ENCODE measurements at places on chromosomes 1 and 21.

DNA sequence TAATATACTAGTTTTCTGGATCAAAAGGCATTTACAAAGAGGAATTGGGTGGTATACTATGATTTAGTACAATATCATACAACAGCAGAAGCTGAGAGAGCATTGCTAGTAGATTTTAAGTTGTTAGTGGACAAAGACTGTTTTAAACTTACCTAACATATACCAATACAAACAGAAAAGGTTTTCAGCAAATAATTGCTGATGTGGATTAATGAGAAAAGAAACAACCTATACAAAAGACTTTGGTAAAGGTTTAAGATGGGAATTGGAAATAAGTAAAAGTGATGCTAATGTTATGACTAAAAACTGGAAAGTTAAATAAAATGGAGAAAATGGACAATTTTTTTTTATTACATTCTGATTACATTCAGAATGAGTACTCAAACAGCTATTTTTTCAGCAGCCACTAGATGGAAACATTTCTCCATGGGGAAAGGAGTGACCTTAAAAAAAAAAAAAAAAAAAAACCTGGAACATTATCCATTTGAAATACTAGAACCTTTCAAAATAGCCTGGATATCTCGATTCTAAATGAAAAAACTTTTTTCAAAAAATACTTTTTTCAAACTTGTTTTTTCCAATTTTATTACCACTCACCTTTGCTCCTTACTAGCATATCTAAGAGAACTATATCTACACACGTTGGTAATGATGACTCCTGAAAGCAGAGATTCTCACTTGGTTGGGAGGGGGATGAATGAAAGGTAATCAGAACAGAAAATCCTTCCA is 55.4 kb downstream of the EPRS1 start:
- DNase-seq: peak; percentile 55

- DNase-seq: no peak
These were observed 6.7 kb upstream of the MYOM3 start for GRCh38 chr1:24118410-24119242.

DNA sequence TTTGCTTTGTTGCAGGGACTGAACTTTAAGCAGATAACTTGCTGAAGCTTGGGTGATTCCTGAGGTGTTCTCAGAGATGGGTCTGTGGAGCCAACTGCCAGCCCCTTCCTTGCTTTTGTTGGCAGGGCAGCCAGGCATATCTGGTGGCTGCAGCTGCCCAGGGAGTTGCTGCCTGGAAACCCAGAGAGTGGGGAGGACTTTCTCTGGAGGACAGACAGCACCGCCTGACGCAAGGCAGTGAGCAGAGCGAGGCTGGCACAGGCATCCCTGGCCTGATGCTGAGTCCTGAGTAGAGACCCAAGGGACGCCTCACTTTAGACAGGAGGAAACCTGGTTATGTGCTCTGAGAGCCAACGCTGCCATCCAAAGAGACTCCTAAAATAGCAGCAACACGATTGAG is 9.8 kb upstream of the OLFML2B start:
- DNase-seq: peak; percentile 86

GRCh38 chr1:93605812-93606512 is 75.7 kb downstream of the BCAR3 start:
- DNase-seq: peak; percentile 93

GRCh38 chr1:195005338-195005737 is 1602.9 kb downstream of the KCNT2 start:
- no peak for DNase-seq

DNA sequence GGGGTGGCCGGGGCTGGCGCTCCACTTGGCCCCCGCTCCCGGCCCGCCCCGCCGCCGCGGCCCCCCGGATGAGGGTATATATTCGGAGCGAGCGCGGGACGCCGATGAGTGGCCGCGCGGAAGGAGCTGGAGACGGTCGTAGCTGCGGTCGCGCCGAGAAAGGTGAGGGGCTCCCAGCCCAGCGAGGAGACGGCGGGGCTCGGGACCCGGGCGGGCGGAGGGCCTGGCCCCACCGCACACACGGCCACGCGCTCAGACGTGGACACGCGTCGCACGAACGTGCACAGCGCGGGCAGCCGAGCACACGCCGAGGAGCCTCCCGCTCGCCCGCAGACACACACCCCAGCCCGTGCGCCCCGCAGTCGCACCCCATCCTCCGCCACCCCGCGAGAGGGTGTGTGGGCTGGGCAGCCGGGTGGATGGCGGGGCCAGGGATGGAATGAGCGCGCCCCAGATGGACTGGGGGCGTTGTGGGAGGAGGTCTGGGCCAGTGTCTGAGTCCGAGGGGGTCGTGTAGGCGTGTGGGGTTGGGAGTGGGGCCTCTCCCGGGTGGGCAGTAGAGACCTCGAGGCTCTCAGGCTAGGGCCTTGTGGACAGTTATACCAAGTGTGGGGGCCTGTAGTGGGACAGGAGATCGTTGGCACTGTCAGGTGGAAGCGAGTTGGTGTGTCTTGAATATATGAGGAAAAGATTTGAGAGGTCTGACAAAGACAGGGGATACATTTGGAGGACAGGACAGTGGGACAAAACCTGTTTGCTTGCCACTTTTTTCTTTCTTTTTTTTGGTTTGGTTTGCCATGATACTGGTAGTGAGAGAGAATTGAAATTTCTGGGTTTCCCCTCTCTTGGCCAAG is at the start of gene UAP1:
Gene UAP1 (plus strand): TSS at position 107 of the 854 bp plus-strand sequence. CDS start 4,347 bp downstream, outside the sequence.
- DNase-seq: no peak

Data from LHCN-M2 (cell line).